NCI-H524 (cell line): ENCODE measurements at places on chromosomes 1 and 21.

GRCh38 chr1:168374566-168374965, 93.9 kb downstream of the TBX19 start:
- DNase-seq: no peak

DNA sequence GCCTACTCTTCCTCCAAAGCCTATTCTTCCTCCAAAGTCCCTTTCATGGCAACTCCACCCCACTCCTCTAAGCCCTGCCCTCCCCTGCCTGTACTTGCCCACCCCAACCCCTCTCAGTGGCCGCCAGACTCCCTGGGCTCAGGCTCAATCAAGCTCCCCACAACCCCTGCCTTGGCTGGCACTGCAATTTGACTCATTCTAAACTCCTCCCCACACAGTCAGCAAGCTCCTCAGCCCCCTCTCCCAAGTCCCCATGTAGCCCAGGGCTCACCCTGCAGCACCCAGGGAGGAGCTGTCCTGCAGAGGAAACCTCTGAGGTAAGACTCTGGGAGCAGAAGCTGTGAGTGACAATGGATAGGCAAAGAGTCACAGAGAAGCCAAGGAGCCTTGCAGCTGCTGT, 3.6 kb upstream of the VSIG8 start:
- DNase-seq: no peak

GRCh38 chr1:102191723-102192122, 195.0 kb upstream of the OLFM3 start:
- peak; percentile 19 for DNase-seq

GRCh38 chr1:113912594-113913311, 7.6 kb downstream of the DCLRE1B start:
- peak; percentile 94 for DNase-seq

DNA sequence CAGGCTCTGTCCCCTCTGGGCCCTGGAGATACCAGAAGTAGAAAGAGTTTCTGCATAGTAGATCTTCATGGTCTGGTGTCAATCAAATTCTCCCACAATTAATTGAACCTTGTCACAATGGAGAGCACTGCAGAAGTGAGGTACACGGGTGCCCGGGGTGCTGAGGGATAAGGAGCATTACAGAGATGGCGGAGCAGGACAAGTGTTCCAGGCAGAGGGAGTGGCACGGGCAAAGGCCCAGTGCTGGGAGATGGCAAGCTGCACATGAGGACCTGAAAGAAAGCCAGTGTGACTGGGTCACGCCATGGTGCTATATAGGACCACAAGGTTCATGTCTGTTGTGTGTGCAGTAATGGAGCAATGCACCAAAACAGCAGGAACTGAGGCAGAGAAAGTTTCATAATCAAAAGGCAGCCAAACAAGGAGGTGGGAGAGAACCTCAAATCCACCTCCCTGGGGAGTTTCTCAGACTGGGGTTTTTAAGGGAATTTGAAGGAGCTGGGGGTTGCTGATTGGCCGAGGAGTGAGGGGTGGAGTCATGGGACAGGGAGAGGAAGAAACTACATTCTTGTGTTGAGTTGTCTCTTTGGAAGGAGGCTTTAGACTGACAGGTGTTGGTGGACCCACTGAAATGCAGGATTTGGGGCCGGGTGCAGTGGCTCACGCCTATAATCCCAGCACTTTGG, 27.7 kb downstream of the ACOT11 start:
- peak; percentile 6 for DNase-seq

- no peak for DNase-seq
These were observed 846 bp downstream of the NSUN4 start for GRCh38 chr1:46341222-46342083.

GRCh38 chr21:15079269-15079668, 14.5 kb upstream of the NRIP1 start:
- no peak for DNase-seq

- no peak for DNase-seq
These were observed 1.4 kb upstream of the MAPKAPK2 start for GRCh38 chr1:206683313-206683712.

- no peak for DNase-seq
These were observed 38.2 kb downstream of the SLC9A1 start for GRCh38 chr1:27116697-27117096.

- DNase-seq: no peak
These were observed 29.9 kb downstream of the NUAK2 start for GRCh38 chr1:205291596-205291995.

DNA sequence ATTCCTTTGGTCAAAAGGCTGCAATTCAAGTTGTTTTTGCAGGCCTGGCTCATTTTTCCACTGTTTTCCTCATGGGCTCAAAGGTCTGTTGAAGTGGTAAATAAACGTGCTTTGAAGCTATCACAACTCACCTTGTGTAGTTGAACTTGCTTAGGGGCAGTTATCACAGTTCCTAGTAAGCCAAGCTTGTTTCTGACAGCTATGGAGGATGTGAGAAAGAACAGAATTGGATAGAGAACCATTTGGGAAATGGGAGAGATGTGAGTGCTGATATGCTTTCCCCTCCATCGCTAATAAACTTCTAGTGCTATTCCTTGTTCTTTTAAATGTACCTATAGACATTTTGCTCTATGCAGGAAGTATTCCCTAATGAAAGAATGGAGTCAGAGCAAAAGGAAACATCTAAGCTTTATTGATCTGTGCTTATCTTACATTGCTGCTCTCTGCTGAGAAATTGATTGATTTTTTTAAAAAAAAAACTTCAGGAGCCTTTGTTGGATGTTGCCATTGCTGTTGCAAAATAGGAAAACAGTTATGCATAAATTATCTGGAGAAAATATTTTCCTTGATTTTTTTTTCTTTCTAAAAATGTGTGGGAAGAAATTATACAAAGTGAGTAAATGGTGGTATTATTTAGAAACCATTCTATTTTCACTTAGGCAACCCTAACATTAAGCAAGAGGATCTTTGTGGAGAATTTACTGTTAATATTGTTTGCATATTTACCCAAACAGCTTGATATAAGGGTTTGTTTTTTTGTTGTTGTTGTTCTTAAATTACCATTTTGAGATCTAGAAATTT, 118.2 kb downstream of the MAGI3 start:
- no peak for DNase-seq

- DNase-seq: peak; percentile 76
These were observed 28.5 kb upstream of the KCNA2 start for GRCh38 chr1:110634455-110635311.

- DNase-seq: no peak
These were observed 16.2 kb downstream of the MASP2 start for GRCh38 chr1:11030865-11031264.

DNA sequence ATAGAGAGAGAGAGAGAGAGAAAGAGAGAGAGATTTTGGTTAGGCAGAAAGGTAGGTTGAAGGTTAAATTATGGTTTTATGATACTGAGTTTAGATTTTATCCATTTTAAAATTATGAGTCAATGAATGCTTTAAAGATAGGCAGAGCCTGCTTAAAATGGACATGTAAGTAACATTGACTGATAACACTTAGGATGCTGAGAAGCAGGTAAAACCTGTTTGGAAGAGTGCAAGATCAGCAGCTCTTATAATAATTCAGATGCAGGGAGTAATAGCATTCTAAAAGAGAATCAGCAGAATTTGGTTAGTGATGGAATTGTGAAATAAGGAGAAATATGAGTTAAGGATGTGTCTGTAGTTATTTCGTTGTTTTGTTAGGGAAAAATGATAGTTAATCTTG, 446.6 kb downstream of the PLA2G4A start:
- no peak for DNase-seq

DNA sequence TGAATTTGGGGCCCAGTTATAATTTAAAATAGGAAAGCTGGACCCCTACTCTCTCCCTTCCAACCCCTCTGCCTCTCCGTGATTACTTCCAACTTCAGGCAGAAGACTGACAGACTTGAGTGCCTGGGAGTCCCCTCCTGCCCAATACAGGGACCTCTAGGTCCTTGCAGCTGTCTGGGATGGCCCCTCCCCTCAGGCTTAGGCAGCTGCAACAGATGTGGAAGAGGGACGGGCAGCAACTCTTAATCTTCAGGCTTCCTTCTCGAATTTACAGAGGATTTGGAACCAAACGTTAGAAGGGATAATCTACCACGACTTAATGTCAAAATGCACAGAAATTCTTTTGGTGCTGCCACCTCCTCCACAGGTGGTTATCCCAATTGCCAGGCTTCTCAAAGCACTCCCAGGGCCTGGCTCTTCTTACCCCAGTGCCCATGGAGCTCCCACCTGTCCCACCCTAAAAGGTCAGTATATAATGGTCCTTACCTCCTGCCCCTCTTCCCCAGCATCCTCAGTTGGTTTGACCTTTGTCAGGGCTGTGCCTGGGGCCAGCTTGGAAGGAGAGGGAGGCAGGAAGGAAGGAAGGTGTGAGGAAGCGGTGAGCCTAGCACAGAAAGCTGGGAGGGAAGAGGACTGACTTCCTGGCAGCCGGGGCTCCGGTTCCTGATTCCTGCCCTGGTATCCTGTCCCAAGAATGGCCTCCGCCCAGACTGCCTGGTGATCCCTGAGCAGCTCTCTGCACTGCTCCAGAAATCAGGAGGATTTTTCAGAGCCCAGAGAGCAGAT, 2.8 kb downstream of the PEA15 start:
- DNase-seq: no peak

DNA sequence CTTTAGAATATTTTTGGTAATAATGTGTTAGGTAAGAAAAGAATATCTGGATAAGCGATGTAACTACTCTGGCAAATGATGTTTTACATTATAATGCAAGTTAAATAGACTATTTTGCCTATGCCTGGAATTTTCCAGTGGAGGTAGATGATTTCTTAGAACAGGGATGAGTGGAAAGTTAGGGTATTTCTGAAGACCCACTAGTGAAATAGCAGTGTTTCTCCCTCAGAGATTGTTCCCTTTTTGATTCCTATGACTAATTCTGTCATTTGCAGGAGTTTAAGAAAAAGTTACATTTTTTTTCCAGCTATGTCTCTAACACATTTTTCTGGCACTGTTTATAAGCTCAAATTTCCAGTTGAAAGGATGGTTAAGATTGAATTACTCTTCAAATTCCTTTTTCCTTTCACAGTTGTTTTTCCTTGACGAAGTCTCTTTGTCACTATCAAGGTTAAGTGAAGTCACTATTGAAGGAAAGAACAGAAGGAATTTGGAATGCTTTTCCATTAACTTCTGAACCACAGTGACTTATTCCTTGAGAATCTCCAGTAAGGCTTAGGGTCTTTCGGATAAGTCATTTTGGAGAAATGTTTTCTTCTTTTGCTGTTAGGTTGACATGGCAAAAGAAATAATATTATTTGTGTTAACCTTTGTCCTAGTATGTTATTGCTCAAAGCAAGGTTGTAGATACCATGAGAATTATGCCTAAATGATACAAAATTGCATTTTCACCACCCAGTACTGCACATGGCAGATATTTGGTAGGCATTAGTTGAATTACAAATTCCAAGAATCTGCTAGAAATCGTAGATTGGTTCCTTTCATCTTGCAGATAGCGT, 42.9 kb upstream of the ZNF326 start:
- no peak for DNase-seq

GRCh38 chr1:203402629-203403337, 51.9 kb upstream of the FMOD start:
- DNase-seq: no peak

GRCh38 chr1:31723828-31724359, 20.1 kb upstream of the COL16A1 start:
- DNase-seq: no peak
